ENCODE measurements at places on chromosomes 4 and X. TPM values are rescaled to one million over a fixed set of nuclear protein-coding genes. Genes with fewer than 3 reads are reported as not detected.

Gene HERC5
- total RNA-seq, result 9.1 TPM

DNA sequence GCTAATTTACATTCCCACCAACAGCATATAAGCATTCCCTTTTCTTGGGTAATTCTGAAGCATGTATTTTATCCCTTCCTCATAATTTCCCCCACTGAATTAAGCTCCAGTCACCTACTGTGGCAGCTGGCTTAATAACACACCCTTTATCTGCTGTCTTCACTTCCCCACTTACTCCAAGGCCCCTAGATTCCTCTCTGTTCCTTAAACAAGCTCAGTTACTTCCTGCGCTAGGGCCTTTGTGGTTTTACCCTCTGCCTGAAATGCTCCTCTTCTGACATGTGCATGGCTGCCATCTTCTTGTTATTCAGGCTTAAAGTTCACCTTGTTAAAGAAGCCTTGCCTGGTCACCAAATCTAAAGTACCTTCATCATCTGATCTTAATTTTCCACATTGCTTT, 47.2 kb upstream of the RPS6KA3 start:
- no peak for DNase-seq

- DNase-seq, result no peak
These were observed 1176.8 kb downstream of the FAM133A start for GRCh38 chrX:94850811-94851210.

DNA sequence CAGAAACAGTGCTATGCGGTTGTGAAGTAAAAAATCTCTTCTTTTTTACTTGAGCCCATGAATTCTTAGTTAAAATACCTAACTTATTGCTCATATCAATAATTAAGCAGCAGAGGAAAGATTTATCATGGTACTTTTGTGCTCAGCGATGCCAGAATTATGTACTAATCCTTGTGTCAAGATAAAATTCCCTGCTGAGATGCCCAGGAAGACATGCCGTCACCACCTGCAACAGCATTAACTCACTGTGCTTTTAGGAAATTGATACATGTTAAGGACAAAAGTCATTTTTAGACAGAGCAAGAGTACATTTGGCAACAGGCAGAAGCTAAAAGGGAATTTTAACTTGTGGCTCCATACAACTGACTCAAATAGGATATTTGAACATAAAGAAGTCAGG, 138.9 kb downstream of the NPNT start:
- no peak for DNase-seq

DNA sequence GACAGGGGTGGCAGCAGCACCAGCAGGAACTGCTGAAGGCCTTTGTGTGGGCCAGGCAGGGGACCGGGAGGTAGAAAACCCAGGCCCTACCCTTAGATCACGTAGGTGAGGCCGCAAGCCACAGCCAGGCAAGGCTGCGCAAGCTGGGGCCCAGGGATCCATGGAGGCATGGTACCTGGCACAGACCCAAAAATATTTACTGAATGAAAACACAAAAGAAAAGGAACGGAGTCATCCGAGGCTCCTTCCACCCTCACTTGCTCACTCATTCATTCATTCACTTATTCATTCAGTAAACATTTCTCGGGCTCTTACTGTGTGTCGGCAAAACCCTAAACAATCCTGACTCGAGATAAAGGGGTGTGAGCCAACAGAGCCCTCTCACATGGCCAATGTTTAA, 102.3 kb downstream of the BCOR start:
- DNase-seq, result no peak

All from urinary bladder (tissue), 4 donors.